Stomach (tissue), 19 donors: ENCODE measurements at places on chromosomes 11 and 22. TPM values are rescaled to one million over a fixed set of nuclear protein-coding genes. Genes with fewer than 3 reads are reported as not detected.

GRCh38 chr11:57191311-57192219 is 9.8 kb downstream of the LRRC55 start:
- no peak overlapping the region for H3K4me3 ChIP-seq
- H3K4me1 ChIP-seq: no peaks in the 10 kb centered on the region
- no peak for DNase-seq
- H3K27me3 ChIP-seq: peaks cover 12% of the 10 kb centered on the region
- no peak overlapping the region for H3K27ac ChIP-seq

RNF26 gene
- total RNA-seq: not detected

- DNase-seq: no peak
- peak overlapping the region; percentile 90 for H3K4me3 ChIP-seq
- peak overlapping the region; percentile 98 for H3K27ac ChIP-seq
- no peaks in the 10 kb centered on the region for H3K36me3 ChIP-seq
Measured at GRCh38 chr11:32894149-32894827, 1.7 kb downstream of the QSER1 start.

- H3K27me3 ChIP-seq: no peaks in the 10 kb centered on the region
- peak overlapping the region; percentile 45 for H3K27ac ChIP-seq
- no peaks in the 10 kb centered on the region for H3K4me1 ChIP-seq
- H3K36me3 ChIP-seq: no peaks in the 10 kb centered on the region
- DNase-seq: no peak
- H3K4me3 ChIP-seq: no peak overlapping the region
Measured at GRCh38 chr11:86620891-86621521, 51.4 kb downstream of the ME3 start.

NOX4 gene
- total RNA-seq: not detected

TNNI2 gene
- 7.2 TPM for total RNA-seq

- H3K27me3 ChIP-seq: no peaks in the 10 kb centered on the region
- H3K27ac ChIP-seq: no peak overlapping the region
- no peak for DNase-seq
- H3K4me3 ChIP-seq: no peak overlapping the region
Measured at GRCh38 chr11:110544779-110545178, 115.0 kb downstream of the FDX1 start.

DNA sequence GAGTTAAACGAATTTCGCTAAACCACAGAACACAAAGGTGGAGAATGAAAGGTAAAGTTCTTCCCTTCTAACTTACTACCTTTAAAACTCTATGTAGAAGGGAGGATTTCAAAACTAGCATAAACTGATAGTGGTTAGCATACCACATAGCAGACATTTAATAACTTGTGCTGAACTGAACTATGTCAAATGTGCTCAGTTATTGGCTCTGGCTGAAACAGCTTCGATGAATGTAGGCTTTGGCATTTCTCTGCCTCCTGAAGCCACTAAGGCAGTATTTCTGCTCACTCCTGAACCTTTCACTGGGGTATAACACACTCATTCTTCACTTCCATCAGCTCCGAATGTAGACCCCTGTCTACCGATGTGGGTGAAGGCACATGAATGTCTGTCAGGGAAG is 1188.1 kb downstream of the LRRC4C start:
- no peak overlapping the region for H3K27ac ChIP-seq
- no peak for DNase-seq
- H3K4me3 ChIP-seq: no peak overlapping the region
- H3K27me3 ChIP-seq: no peaks in the 10 kb centered on the region
- no peaks in the 10 kb centered on the region for H3K36me3 ChIP-seq
- H3K4me1 ChIP-seq: no peaks in the 10 kb centered on the region

DNA sequence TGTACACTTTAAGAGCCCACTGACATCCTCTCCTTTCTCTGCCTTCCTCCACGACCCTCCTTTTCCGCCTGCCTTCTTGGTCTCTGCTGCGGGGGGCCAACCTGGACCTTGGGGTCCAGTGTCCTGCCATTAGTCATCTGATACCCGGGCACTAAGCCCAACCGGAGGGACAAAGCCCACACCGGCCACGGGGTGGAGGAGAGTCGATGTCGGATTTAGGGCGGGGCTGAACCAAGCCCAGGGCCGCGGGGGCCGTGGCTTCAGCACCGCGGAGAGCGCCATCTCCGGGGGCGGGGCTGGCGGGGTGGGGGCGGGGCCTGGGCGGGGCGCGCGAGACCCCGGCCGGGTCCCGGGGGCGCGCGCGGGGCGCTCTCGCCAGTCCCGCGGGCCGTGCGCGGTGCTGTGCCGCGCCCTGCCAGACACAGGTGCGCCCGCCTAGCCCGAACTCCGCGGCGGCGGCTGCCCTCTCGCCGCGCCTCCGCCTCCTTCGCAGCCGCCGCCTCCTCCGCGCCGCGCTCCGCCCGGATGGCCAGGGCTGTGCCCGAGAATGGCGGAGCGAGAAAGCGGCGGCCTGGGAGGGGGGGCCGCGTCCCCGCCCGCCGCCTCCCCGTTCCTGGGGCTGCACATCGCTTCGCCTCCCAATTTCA is at the start of gene MAPK8IP1:
TSS of gene MAPK8IP1 (plus strand) at position 378 of the 647 bp plus-strand sequence. CDS start at position 548, 170 bp downstream.
- no peaks in the 10 kb centered on the region for H3K27me3 ChIP-seq
- peak; percentile 84 for DNase-seq
- no peak within 1 kb of the TSS for H3K27ac ChIP-seq
- peaks cover 22% of the 10 kb centered on the region for H3K36me3 ChIP-seq

DNA sequence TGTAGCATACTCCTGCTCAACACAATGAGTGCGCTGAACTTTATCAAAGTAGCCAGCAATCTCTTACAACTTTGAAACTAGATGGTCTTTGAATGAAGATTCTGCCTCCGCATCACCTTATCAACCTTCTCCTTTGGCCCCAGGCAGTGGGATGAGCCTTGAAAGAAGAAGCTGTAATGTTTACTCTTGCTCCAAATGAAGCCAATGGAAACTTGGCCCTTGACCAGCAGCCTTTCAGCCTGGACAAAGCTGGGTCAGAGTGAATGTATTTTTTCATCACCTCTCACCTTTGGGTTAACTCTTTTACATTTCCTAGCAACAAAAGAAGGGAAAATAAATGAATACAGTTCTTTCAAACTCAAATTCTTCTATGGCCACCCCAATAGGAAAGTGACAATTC is 359.1 kb downstream of the KCNA4 start:
- H3K27me3 ChIP-seq: no peaks in the 10 kb centered on the region
- no peaks in the 10 kb centered on the region for H3K36me3 ChIP-seq
- no peak for DNase-seq
- no peaks in the 10 kb centered on the region for H3K4me1 ChIP-seq
- H3K27ac ChIP-seq: no peak overlapping the region
